ENCODE measurements at places on chromosomes 11 and 22.
A peak's percentile ranks its signal among the peaks of the same experiment; 100 is the strongest.

DNA sequence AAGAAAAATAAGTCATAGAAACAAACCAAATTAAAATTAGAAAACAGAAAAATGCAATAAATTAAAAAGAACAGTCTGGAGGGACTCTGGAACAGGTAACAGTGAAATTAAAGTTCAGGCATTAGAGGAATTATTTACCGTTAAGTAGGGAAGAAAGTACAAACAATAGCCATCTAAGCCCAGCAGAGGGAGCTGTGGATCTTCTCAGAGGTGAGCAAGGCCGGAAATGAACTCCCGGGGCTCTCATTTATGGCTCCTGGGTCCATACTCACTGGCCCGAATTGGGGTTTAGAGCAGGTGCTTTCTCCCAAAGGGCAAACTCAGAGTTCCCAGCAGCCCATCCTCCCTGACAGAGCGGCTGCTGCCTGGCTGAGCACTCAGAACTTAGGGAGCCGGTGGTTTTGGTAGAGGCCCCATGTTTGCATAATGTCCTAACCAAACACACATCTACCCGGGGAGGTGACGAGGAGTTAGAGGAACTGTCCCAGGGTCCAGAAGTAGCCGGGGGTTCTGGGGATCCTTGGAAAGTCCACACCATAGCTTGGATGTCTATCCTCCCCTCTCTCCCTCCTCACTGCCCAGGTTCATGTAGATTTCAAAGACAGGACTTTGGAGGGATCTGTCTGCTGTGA lies 87.8 kb upstream of the VPREB1 start:
- no peaks in the 10 kb centered on the region for H3K36me3 ChIP-seq
- H3K27ac ChIP-seq = peak overlapping the region; percentile 83
- peaks cover 8% of the 10 kb centered on the region for H3K4me1 ChIP-seq
- H3K27me3 ChIP-seq = peaks cover 11% of the 10 kb centered on the region
- no peak overlapping the region for H3K4me3 ChIP-seq

DNA sequence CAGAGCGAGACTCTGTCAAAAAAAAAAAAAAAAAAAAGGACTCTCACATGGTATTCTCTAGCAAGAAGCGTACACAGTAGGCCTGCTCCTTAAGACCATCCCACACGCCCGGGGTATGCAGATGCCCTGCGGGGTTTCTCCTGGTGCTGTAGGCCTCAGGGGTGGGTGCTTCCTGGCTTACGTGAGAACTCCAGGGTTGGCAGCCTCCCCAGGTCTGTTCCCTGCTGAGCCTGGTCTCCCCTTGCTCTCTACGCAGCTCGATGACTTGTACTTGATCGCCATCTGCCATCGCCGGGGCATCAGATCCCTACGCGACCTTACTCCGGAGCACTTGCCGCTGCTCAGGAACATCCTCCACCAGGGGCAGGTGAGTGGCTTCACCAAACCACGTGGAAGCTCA lies 12.4 kb upstream of the ST3GAL4 start:
- no peaks in the 10 kb centered on the region for H3K27me3 ChIP-seq
- no peak overlapping the region for H3K27ac ChIP-seq
- no peak overlapping the region for H3K4me3 ChIP-seq
- peaks cover 21% of the 10 kb centered on the region for H3K4me1 ChIP-seq

DNA sequence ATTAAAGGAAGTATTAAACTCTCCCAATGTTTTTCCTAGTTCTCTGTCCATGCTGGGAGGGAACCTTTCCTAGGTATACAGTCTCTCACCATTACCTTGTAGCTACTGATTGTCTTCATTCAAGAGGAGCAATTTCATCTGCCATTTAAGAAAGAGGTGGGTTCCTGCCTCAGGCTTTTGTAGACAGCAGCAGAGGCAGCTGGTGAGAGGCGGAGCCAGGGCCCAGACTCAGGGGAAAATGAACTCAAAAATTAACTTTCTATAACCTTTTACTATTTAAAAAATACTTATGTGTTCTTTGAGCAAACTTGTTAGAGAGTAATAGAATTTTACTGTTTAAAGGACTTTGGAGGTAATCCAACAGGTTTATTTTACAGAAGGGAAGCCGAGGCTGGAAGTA lies 133.0 kb downstream of the SNX19 start:
- no peaks in the 10 kb centered on the region for H3K36me3 ChIP-seq
- no peaks in the 10 kb centered on the region for H3K4me1 ChIP-seq
- no peak for DNase-seq
- H3K4me3 ChIP-seq = no peak overlapping the region
- H3K27ac ChIP-seq = no peak overlapping the region
- H3K27me3 ChIP-seq = peaks cover 3% of the 10 kb centered on the region

DNA sequence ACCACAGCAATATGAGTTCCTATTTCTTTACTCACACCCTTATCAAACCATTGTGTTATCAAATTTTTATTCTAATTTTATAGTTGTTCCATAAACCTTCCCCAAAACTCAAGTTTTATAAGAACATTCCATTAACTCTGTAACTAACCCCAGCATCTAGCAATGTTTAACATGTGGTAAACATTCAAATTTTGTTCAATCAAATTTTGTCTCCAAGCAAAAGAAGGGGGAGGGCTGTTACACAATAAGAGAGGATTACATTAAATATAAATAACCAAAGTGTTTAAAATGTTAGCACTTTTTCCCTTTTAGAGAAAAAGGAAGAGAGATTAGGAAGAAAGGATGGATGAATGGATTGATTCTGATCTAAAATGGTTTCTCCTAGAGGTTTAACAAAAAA lies 20.5 kb downstream of the RBFOX2 start:
- H3K4me1 ChIP-seq = no peaks in the 10 kb centered on the region
- peaks cover 23% of the 10 kb centered on the region for H3K27me3 ChIP-seq
- no peaks in the 10 kb centered on the region for H3K36me3 ChIP-seq
- DNase-seq = no peak
